ENCODE measurements at places on chromosomes 1 and 21.
A peak's percentile ranks its signal among the peaks of the same experiment; 100 is the strongest.

DNA sequence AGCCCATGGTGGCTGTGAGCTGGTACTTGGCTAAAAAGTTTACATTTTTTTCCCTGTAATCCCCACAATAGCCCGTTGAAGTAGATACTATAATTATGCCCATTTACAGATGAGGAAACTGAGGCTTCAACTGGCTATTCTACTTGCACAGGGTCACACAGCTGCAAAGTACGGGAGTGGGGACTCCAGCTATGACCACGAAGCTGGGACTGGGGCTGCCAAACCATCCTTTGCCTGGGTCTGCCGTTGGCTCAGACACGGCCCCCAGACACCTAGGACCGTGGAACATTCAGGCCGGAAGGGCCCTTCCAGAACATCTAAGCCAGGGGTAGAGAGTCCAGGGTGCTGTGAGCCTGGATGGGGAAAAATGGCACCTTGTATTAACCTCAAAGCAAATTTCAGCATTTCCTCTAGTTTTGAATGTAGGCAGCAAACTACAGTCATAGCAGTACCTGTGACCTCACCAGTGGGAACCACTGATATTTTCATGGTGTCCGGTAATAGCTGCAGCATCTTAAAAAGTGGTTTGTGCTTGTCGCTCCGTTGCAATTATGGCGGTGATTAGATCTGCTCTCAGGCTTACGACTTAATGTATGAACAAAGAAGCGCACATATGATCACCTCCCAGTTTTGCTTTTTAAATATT, 4.3 kb downstream of the TP73 start:
- no peak for DNase-seq

DNA sequence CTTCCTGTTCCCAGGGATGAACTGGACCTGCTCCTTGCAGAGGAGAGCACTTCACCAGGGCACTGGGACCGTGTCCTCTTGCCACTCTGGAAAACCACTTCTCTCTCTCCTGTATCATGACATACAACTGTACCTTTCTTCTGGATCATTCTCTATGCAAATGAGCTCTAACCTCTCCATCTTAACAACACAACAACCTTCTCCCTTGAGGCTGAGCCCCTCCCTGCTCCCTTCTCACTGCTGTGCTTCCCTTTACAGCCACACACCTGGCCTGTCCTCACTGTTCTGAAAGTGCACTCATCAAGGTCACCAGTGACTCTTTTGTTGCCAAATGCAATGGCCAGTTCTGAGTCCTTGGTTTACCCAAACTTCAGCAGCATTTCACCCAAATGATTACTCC, 54.5 kb upstream of the MRPS6 start:
- DNase-seq: no peak

GRCh38 chr1:157932069-157932468, 61.4 kb upstream of the KIRREL1 start:
- DNase-seq: no peak

GRCh38 chr21:44556879-44557278, 1.7 kb downstream of the KRTAP10-3 start:
- no peak for DNase-seq

GRCh38 chr21:31713973-31714740, 17.8 kb downstream of the SCAF4 start:
- no peak for DNase-seq

DNA sequence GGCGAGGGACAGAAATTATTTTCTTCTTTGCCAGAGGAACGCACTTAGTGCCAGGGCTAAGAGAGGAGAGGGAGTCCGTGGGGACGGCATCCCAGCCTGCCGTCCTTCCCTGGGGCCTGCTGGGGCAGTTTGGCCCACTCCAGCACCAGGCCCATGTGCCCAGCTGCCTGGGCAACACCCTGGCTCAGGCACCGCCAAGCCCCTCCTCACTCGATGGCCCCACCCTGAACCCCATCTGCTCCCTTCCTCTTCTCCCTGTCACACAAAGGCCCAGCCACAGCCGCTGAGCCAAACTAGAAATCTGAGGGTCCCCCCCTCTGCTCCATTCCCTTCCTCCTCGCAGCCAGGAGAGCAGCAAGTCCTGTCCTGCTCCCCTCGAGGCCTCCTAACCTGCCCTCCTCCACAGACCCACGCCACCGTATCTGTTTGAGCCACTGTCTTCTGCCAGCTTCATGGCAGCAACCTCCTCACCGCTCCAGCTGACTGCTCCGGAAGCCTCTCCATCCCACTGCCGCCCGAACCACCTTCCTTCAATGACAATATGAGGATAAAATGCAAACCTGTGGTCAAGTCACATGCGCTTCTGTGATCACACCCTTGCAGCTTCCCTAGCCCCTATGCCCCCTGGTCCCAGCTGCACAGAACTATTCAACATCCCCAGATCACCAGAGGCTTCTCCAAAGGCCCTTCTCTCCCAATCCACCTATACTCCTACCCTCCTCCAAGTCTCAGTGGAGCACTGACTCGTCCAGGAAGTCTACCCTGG, 8.4 kb upstream of the TNNI1 start:
- no peak for DNase-seq

GRCh38 chr1:175540896-175541645, 202.3 kb downstream of the TNR start:
- DNase-seq: no peak

GRCh38 chr1:177106614-177107365, 57.7 kb downstream of the ASTN1 start:
- peak; percentile 63 for DNase-seq

- DNase-seq: no peak
These were observed 23.1 kb downstream of the IL10RB start for GRCh38 chr21:33289199-33289819.

GRCh38 chr21:29334717-29335428, 36.2 kb downstream of the BACH1 start:
- no peak for DNase-seq

GRCh38 chr1:89081005-89081404, 16.0 kb upstream of the GBP1 start:
- DNase-seq: no peak

DNA sequence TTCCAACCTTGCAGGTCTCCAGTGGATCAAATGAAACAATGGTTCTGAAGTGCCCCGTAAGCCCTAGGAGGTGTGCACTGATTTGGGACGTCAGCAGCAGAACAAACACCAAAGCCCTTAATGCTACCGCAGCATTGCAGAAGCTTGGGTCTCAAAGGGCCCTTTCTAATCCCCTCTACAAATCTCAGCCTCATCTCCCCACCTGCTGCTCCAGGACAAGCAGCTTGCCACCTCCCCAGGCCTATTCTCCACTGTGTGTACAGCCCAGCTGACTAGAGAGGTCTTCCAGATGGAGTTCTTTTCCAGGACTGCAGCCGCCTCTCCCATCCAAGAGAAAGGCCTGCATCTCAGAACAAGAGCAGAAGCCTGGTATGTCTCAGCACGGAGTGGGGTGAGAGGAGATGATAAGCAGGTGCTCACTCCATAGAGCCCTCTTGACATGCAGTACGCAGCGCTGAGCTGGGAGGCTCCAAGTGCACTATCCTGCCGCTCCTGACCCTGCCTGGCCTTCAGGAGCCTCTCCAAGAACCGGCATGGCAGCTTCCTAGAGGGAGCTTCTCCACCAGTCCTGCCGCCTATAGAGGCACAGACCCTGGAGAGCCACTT, 46.3 kb downstream of the MRPL37 start:
- peak; percentile 77 for DNase-seq

DNA sequence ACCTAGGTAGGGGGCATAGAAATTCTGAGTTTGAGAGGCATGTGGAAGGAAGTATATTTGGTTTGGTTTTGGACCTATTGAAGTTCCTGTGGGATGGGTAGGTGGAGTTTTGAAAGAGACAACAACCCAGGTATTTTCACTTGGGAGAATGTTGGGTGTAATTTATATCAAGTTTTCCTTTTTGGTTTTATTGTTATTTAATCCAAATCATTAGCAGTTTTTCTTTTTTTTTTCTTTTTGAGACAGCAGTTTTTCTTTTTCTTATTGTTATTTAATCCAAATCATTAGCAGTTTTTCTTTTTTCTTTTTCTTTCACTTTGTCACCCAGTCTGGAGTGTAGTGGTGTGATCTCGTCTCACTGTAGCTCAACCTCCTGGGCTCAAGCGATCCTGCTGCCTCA, 30.1 kb downstream of the RNF11 start:
- DNase-seq: no peak

GRCh38 chr21:41631564-41632461, 123.9 kb upstream of the TMPRSS2 start:
- peak; percentile 50 for DNase-seq

DNA sequence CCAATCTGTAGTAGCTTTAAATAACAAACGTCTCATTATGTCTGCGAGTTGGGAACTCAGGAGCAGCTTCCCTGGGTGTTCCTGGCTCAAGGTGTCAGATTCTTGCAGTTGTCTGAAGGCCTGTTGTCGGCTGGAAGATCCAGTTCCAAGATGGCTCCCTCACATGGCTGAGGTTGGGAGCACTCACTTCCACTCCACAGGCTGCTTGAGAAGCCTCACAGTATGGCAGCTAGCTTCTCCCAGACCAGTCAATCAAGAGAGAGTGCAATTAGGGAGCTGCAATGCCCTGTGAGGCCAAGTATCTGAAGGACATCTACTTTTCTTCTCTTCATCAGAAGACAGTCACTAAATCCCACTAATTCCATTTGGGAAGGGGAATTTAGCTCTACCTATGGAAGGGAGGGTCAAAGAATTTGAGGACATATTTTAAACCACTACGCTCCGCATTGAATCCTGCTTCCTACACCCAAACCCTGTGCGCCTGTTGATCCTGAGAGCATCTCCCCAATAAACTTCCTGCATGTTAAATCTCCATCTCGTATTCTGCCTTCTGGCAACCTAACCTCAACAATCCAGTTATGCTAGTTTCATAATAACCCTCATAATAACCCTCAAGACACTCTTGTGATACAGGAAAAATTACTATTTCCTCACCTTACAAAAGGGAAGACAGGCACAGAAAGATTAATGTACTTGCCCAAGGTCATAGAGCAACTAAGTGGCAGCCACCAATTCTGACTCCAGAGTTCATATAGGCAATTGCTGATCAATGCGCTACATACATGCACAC, 3.6 kb upstream of the VPS26C start:
- no peak for DNase-seq

DNA sequence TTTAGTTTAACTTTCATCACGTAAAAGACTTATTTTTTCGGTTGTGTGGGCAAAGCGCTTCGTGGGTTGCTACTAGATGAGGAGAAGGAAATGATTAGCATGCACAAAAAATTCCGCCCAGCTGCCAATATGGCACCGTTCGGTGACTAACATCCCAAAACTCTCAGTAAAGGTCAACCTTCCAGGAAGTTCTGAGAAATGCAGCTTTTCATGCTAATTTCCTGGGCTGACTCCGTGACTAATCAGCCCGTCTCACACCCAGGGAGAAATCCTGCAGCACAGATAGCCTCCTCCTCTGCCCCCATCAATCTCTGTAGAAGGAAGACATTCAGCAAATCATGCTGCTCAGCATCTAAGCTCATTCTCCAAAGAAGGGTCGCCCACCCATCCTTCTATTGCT, 34.1 kb downstream of the TMCO4 start:
- no peak for DNase-seq

- no peak for DNase-seq
These were observed 162.6 kb upstream of the USP25 start for GRCh38 chr21:15567191-15567590.

- DNase-seq: peak; percentile 88
These were observed 56.5 kb downstream of the WLS start for GRCh38 chr1:68175621-68176398.

DNA sequence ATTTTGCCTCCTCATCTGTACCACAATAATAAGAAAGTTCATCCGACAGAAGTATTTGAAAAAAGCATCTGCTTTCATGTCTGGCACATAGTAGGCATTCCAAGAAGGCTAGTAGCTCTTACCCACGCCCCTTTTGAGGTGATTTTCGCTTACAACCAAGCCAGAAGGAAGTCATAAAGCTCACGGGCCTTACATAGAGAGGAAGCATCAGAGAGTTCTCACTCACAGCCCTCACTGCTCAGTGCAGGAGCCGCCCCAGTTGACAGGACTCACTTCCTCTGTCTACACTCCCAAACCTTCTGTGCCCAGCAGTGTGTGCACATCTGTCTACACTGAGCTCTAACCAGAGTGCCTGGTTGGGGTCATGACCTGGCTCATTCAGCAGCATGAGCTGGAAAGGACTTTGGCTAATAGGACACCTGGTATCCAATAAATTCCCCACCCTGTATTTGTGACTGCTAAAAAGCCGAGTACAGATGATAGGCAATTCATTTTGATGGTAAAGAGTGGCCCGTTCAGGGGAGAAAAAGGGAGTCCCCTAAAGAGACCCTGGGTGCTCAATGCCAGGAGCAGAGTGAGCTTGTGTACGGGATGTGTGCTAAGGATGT, 36.8 kb upstream of the DUSP10 start:
- DNase-seq: no peak

DNA sequence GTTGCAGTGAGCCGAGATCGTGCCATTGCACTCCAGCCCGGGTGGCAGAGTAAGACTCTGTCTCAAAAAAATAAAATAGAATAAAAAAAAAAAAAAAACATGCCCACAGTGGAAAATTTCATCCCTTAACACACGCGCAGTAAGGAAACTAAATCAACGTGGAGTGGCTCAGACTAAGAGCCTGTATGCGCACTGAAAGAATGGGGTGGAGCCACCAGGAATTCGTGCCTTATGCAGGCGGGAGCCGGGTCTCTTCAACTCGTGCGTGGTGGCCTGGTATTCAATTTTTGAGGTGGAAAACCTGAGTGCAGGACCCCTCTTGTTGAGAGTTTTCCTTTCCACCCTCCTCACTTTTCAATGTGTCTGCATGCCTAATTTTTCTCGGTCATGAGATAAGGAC, 22.1 kb upstream of the CREG1 start:
- DNase-seq: no peak

GRCh38 chr1:241276391-241276790, 80.6 kb downstream of the RGS7 start:
- no peak for DNase-seq

DNA sequence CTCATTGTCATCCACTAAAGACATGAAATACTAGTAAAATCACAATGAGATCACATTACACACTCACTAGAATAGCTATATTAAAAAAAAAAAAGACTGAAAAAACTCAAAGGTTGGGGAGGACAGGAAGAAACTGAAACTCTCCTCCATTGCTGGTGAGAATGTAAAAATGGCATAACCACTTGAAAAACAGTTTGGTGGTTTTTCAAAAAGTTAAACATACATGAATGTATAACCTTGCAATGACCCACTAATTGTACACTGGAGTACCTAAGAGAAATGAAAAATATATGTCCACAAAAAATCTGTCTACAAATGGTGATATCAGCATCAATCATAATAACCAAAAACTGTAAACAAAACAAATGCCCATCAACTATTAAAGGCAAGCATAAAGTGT, 44.0 kb downstream of the NRIP1 start:
- DNase-seq: no peak

DNA sequence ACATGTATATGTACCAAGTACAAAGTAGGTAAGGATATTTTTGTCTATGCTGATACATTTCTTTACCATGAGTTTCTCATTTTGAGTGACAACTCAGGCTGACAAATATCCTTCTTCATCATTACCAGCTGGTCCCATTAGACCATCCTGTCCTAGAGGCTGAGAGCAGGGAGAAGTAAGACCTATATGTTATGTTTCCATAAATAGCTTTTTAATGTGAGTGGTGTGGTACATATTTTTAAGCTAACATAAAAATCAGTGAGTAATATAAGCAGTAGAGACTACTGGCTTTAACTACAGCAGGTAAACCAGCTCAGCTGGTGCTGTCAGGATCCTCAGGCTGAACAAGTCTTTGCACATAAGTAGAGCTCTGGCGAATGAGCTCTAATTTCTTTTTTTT, 62.4 kb downstream of the CLEC20A start:
- no peak for DNase-seq

- peak; percentile 83 for DNase-seq
These were observed 21.4 kb downstream of the SLC2A7 start for GRCh38 chr1:9004700-9005394.
